ENCODE measurements at places on chromosomes 2 and 18.
A peak's percentile ranks its signal among the peaks of the same experiment; 100 is the strongest.

DNA sequence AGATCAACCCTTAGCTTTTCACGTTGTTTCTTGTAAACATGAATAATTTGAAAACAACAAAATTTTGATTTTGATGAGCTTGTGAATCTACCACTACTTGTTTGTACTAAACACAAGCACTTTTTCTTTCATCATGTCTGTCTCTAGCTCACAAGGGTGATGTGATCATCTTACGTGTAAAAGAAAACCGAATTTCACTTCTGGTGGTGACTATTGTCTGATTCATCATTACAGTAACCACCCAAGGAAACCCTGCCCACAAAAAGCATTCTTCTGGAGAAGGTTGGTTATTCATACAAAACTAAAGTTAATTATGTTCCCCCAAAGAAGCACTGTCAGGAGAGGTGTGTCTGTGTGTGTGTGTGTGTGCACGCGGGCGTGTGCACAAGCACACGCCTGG, 285.4 kb downstream of the ZNF516 start:
- no peak for DNase-seq

DNA sequence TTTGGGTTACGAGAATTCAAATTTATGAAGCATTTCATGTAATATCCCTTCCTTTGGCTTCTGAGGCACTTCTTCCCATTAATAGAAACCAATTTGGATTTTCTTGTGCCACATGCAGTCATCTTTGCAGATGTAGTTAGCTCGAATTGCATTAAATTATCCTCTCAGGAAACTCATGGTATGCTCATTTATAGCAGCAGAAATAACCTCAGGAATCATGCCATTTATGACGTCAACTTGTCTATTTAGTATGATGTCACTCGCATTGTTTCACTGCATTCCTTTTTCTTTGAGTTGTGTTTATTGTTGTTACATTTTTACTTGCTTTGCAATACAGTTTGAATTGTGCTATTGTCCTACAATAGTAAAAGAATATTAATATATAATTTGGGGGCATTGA, 163.8 kb downstream of the RBM43 start:
- no peak for DNase-seq

- DNase-seq: no peak
These were observed 533.7 kb upstream of the CHAC2 start for GRCh38 chr2:53233759-53234547.

DNA sequence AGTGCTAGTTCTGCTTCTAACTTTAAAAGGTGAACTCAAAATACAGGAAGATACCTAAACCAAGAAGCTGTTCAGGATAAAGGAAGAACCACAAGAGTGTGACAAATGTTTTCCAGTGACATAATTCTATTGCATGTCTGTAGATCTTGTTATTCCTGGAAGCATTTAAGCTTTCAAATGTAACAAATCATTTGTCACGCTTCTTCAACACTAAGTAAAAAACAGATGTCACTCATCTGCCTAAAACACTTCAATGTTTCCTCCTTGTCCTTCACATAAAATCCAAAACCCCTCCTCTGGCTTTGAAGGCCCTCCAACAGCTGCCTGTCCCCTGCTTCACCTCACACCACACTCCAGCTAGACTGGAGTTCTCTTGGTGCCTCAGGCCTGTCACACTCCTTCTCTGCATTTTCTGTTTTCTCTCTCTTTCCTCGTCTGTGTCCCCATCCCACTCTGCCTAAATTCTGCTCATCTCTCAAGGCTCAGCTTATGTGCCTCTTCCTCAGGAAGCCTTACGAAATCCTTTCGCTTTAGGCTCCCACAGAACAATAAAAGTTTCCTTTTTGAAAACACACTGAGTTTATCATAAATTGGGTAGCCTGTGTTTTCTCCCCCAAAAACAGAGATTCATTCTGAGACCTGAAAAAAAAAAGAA, 6.4 kb upstream of the CLEC4F start:
- DNase-seq: no peak

DNA sequence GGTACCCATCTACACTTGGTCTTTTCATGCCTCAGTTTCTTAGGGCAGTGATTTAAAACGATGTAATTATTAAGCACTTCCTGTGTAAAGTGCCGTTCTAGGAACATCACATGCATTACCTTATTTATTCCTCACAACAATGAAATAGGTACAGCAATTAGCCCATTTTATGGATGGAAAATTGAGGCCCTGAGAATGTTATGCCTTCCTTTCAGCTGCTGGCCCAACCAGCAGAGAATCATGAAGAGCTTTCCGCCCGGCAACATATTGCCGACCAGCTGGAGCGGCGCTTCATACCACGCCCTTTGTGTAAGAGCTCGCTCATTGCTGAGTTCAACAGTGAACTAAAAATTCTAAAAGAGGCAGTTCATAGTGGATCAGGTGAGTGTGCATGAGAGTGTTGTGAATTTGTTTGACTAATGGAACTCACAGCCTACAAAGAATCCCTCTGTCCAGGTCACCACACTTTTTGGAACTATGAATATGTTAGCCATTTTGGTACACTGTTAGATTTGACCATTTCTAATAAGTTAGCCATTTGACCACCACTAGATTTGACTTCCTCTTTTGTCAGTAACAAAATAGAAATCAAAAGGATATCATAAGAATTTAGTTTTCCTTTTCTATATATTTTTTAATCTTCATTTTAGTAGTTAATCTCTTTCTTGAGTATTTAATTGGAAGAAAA, 25.6 kb upstream of the RPE start:
- no peak for DNase-seq

DNA sequence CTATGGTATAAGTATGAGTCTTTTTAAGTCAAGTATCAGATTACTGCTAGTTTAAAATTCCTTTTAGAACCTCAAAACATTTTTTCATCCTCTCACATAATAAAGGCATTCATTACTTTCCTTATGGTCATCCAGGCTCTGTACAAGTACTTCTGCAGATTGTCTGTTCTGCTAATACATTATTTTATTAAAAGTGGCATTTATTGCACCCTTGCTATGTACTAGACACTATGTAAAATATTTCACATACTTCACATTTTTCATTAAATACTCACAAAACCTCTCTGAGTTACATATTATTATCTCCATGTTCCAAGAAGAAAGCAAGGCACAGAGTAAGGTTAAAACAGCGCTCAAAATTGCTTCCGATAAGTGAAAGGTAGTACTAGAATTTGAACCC, 84.1 kb downstream of the RAPH1 start:
- DNase-seq: no peak

- no peak for DNase-seq
These were observed 50.5 kb downstream of the IWS1 start for GRCh38 chr2:127475788-127476187.

GRCh38 chr2:199228887-199229819, 228.6 kb downstream of the SATB2 start:
- peak; percentile 96 for DNase-seq

GRCh38 chr2:42859006-42859552, 66.7 kb upstream of the HAAO start:
- DNase-seq: peak; percentile 47

DNA sequence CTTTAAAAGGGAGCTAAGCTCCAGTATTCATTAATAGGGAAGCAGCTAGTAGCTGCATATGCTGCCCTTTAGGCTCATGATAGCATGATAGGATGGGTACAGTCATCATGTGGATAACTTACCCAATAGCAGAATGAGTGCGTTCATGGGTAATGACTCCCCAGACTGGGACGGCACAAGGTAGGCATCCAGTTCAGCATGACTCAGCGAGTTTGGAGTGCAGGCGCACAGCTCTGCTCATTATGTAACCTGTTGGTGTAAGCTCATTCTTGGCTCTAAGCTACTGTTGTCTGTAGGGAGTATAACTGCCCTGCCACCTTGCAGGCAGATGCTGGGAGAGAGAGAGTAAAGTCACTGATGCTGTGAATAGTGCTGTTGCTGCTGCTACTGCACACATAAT, 209.2 kb upstream of the SYT4 start:
- no peak for DNase-seq

DNA sequence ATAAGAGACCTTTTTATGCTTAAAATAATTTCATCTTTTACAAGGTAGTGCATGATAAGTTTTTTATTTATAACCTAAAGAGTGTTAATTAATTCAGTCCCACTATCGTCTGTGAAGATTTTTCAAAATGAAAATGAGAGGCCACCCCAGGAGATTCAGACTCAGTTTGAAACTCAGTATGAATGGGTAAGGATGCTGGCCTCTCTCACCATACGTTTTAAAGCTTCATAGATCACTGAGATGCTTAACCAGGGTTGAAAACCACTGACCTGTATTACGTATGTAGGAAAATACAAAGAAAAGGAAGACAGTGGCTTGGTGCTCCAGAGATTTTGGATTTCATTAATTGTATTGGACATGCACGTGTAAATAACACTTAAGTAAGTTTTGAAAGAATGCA, 278.7 kb downstream of the FSIP2 start:
- no peak for DNase-seq

- no peak for DNase-seq
These were observed 288.0 kb upstream of the TNP1 start for GRCh38 chr2:217147818-217148217.

- no peak for DNase-seq
These were observed 25.3 kb downstream of the LAMA3 start for GRCh38 chr18:23714576-23714975.

DNA sequence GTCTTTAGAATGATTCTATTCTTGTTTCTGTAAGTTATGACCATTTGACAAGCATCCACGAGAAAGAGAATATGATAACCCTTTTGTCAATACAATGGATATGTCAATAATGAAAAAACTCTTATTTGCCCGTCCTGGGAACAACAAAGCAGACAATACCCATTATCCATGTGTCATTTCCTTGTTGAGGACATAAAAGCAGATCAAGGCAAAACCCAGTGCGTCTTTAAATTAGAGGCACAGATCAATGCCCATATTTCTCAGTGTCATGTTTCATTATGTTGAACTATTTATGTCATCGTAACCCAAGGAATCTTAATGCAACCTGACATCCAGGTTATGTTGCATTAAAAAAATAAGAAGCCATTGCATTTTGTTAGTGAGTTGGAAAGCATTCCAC, 365.0 kb upstream of the CELF4 start:
- no peak for DNase-seq

DNA sequence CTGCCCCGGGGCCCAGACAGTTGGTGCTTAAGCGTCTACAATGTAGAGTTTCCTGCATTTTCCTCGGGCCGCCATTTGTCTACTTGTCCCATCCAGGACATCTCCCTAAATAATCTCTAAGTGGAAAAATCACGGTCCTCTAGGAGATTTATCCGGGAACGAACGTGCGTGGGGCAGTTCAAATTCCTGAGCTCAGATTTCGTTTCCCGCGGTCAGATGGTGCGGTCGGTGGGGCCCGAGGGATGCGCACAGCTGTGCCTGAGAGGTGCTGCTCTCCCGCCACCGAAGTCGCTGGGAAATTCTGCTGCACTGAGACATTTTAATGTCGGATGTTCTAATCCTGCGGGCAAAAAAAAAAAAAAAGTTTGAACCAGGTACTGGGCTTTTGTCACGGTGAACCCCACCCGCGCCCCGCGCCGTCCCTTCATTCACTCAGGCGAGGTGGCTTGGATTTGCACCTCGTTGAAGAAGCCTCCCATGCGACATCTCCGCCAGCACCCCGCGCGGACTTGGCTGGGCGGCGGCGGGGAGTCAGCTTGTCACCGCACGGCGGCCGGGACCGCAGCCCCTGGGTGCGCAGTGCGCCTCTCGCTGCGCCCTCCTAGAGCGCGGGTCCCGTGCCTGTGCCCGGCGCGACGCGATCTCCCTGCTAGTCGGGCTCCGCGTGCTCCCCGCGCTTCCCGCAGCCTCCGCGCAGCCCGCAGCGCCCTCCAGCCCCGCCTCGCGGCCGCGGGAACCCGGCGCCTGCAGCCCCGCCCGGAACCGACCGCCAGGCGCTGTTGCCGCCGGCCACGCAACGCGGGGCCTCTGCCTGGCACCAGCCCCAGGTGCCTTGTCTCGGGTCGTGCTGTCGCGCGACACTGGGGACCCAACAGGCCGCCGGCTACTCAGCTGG, 191.9 kb upstream of the TCF4 start:
- DNase-seq: no peak

DNA sequence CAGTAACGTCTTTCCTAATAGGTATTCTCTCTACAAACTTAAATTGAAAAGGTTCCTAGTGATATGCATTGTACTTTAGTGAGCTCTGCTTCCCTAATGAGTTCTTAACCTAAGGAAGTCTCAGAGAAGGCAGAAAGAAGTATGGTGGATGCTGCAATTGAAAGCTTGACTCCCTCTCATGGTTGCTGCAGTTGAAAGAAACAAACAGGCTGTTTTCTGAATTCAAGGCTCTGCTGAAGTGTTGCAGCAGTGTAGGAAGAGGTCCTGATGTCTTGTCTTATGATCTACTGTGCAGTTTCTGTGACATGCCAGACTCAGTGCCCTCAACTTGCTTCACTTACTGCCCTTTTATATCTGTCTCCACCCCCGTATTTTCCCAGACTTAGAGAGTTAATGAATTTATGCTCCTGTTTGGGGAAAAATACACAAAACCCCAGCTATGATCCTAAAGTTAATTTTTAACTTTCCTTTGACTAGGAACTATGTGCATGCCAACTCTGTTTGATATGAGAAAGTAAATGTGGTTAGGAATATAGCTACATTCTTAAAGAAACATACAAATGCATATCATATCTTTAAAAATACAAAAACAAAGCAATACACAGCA, 655.3 kb upstream of the FAM98A start:
- no peak for DNase-seq

GRCh38 chr2:7852546-7852945, 829.3 kb upstream of the ID2 start:
- DNase-seq: no peak

DNA sequence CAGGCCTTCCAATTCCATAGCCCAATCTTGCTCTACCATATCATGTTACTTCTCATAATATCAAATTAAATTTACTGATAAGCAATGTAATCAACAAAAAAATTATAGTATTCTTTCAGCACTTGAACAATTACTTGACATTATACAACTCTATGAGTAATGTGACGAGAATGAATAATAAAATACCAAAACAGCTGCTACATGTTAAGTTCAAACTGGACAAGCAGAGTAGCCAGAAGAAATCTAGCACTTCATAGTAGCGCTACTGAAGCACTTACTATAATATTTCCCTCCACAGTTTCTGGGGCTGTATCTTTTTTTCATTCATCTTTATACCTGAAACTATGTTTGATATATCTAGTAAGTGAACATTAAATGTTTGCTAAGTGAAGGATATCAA, 14.9 kb downstream of the PPP3R1 start:
- DNase-seq: no peak

- no peak for DNase-seq
These were observed 25.5 kb downstream of the PIAS2 start for GRCh38 chr18:46891742-46892214.

DNA sequence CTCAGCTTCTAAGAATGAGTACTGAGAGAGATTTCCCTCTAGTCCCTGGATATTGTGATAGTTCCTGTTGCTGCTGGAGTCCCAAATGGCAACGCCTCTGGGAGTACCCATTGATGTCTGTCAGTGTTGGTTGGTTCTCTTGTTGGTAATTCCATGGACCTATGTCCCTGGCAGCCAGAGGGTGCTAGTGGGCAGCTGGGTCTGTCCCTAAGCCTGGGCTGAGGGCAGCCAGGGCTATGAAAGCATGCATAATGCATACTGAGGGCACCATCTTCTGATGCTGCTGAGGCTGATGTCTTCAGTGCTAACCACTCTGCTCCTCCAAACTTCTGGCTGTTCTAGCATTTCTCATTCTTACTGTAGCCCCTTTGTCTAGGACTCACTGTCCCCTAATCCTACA, 35.9 kb downstream of the NABP1 start:
- DNase-seq: no peak

GRCh38 chr2:86441882-86442641, 891 bp downstream of the KDM3A start:
- DNase-seq: peak; percentile 37

- DNase-seq: no peak
These were observed 403.1 kb upstream of the TRIB2 start for GRCh38 chr2:12313445-12314126.

GRCh38 chr2:127065299-127065939, 41.5 kb downstream of the BIN1 start:
- no peak for DNase-seq

Measured in GF-D8 (cell line).